ENCODE measurements at places on chromosomes 11 and 22.

GRCh38 chr22:30301995-30302809 is 12.9 kb upstream of the CASTOR1 start:
- peak; percentile 84 for DNase-seq

- no peak for DNase-seq
Observed at GRCh38 chr11:83093634-83094033, 21.9 kb upstream of the RAB30 start.

DNA sequence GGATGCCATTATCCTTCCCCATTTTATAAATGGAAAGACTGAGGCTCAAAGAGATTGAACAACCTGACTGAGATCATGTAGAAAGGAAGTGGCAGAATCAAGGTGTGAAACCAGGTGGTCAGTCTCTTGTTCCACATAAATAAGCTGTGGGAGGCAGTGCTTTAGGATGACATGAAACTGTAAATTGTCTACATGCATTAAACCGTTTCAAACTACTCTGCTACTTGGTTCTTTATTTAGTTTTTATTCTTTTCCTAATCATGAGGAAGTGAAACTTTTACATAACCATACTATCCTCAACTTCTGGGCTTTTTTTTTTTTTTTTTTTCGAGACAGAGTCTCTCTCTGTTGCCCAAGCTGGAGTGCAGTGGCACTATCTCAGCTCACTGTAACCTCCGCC is 34.9 kb downstream of the CADM1 start:
- DNase-seq: no peak

- DNase-seq: no peak
Observed at GRCh38 chr11:64204080-64204440, 2.5 kb upstream of the FERMT3 start.

DNA sequence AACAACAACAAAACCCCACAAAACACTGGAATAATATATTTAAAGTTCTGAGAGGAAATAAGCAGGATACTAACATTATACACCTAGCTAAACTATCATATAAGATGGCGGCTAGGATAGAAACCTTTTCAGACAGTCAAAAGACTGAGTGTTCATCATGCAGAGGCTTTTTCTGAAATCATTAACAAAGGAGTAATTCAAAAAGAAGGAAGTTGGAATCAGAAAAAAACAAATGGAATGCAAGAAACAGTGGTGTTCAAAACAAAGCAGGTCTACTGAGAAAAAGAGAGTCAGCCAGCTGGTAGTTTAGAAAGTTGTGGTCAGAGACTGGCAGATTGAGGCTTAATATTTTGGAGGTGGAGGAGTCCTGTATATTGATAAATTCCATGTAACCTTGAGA is 30.1 kb upstream of the ZBTB44 start:
- DNase-seq: no peak

DNA sequence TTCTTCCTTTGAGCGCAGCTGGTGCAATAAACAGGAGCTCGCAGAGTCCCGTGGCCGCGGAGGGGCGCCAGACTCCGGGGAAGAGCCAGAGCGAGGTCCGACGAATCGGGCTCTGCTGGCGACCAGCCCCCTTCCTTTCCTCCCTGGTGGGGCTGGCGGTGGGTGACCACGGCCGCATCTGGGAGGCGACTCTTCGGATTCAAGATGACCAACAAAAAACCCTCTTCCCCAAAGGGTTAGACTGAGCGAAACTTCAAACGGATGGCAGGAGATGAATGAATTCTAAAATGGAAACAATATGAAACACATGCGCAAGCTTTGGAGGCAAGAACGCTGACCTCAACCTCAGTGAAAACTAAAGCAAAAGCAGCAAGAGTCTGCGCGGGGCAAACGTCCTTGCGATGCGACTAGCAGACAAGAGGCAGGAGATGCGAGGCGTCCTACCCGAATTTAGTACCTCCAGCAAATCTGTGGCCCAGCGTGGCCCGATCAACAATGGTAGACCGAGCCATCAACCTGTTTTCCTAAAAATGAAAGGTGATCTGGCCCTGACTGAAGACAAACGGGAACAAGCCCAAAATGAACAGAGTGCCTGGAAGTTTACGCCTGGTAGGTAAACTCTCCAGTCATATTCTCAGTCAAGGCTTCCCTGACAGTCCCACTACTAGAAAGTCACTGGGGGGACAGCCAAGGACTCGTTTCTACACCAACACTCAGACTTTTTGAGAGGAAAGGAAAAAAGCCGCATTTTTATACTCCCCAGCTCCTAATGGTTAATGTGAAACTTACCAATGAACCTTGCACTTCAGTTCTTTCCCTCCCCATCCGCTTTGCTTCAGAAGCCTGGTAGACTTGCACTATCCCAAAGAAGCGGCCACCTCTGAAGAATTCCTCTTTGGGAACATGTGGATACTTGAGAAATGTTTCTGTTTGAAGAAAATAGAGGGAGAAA is 11.6 kb downstream of the MMP3 start:
- peak; percentile 74 for DNase-seq

GRCh38 chr11:33875621-33876294 is 16.1 kb downstream of the LMO2 start:
- DNase-seq: no peak

GRCh38 chr11:20163783-20164481 is 3.7 kb upstream of the DBX1 start:
- no peak for DNase-seq

DNA sequence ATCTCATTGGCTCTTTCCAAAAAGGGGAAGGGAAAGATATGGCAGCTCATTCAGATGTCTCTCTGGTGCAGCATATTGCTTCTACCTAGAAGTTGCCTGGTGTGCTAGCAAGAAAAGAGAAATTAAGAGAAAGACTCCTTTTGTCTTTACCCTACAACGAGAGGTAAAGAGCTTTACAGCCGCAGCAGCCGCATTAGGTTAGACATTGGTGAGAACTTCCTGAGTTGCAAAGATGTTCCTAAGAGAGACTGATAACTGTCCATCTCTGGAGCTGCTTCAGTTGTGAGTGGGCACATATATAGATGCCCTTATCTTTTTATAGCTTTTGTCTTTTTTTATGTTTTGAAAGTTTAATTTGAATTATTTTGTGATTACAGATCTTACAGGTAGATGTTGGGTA is 80.8 kb upstream of the NNMT start:
- DNase-seq: no peak

- no peak for DNase-seq
Observed at GRCh38 chr11:17275400-17276235, 921 bp upstream of the NUCB2 start.

DNA sequence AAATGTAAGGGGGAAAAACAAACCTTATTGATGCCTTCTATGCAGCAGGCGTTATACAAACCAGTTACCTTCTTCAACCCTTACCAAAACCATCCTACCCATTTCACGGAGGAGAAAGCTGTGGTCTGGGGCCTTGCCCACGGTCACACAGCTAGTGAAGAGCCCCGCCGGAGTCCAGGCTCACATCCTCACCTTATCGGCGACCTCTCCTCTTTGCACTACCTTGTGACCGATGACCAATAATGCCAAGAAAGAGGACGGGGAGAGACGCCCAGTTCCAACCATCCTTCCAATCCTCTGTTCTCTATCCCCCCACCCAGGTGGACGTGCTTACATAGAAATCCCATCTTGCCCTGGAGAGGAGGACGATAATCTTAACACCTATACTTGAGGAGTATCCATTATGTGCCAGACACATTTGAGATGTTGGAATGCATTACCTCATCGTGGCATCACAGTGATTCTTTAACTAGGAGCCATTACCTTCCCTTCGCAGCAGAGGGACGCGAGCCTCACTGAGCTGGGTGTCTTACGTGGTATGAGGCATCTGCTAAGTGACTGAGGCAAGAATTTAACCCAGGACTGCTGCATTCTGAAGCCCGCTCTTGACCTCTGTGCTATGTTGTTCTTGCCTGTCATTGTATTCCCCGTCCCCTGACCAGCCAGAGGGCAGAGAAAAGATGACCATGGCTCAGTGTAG is 253.7 kb upstream of the B3GAT1 start:
- no peak for DNase-seq

DNA sequence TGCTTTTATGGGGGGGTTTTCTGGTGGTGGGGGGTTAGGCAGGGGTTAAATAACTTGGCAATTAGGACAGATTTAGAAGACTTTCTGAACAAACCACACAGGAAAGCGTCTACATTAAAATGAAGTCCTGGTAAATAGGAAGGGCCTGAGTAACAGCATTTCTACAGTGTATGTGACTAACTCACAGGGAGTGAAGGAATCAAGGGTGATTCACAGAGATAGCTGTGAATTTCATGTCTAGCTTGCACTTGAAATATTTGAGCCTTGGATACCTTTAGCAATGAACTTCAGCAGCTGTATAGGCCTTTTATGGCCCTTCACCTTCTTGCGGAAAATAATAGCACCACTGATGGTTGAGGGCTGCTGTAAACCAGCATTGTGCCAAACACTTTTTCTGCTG is 26.1 kb upstream of the LDHA start:
- no peak for DNase-seq

- no peak for DNase-seq
Observed at GRCh38 chr11:120399307-120399706, 63.1 kb downstream of the ARHGEF12 start.

DNA sequence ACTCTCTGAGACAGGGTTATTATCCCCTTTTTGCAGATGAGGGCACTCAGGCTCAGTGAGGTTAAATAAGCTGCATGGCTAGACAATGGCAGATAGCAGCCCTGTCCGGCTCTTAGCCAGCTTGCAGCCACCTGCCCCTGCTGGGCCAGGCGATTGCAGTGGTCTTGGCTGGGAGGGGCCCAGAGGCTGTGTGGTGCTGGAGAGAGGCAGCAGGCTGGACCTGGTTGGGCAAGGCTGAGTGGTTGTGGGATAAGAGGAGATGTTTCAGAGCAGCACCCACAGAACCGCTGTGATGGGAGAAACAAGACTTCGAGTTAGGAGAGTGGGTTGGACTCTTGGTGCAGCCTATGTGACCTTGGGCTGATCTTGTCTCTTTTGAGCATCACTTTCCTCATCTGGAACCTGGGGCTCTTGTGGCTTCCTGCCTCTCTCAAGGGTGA is 25.5 kb downstream of the PTPRJ start:
- DNase-seq: no peak

GRCh38 chr22:37334461-37334858 is 52.2 kb downstream of the CYTH4 start:
- DNase-seq: no peak

DNA sequence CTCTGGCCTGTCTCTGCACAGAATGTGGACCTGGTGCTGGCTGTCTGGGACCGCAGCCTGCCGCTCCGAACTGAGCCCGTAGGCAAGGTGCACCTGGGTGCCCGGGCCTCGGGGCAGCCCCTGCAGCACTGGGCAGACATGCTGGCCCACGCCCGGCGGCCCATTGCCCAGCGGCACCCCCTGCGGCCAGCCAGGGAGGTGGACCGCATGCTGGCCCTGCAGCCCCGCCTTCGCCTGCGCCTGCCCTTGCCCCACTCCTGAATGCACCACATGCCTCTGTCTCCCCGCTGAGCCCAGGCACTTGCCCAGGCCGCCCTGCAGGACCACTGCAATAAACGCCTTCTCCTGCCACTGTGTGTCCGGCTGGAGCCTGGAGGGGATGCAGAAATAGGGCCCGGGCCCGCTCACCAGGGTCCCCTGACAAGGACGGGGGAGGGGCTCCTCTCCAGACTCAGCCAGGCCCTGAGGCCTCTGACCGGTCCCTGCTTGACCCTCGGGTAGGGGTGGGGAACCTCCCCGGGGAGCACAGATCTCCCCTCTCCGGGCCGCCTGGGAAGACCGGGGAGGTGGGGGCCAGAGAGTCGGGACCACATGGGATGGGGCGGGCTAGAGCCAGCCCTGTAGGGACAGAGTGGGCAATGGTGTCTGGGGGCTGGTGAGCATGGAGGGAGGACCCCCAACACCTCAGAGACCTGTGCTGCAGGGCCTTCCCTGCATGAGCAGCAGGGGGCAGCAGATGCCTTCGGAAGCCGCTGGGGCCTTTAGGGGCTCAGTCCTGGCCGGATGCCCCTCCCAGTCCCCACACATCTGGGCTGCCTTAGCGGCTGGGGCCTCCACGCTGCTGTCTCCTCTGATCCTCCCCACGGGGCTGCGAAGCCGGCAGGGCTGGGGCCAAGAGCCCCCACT is 1.4 kb upstream of the TNNI2 start:
- no peak for DNase-seq

- DNase-seq: peak; percentile 73
Observed at GRCh38 chr11:126366064-126366822, 10.8 kb downstream of the ST3GAL4 start.

DNA sequence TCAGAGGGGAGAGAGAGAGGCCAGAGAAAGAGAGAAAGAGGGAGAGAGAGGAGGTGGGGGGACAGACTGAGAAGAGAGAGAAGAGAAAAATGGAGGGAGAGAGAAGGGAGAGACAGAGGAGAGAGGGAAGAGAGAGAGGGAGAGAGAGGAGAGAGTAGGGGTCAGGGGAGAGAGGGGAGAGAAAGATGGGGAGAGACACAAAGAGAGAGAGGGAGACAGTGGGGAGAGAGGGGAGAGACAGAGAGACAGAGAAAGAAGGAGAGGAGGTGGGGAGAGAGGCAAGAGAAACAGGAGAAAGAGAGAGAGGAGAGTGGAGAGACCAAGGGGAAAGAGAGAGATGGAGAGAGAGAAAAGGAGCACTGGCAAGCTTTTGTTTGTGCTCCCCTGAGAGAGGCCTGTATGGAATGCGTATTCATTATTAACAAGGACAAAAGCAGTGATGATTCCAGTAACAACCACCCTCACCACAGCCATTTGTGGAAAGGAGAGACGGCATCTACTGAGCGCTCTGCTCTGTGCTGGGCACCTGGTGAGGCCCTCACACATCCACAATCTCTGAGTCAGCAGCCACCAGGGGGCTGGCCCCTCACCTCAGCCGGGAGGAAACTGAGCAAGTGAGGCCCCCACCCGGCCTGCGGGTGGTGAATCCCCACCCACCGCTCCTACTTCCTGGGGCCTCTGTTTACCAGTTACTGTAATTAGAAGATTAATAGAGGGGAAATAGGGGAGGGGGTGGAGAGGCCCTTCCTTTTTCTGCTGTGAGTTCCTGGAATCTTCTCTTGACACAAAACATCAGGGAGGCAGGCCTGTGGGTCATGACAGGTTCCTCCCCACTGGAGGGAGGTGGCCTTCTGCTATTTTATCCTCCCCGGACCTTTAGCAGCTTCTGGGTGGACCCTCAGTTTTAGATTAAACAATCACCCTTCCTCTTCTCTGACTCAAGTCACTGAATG is 14.6 kb upstream of the MIAT start:
- no peak for DNase-seq

- peak; percentile 38 for DNase-seq
Observed at GRCh38 chr22:48827904-48828555, 999.6 kb downstream of the BRD1 start.

DNA sequence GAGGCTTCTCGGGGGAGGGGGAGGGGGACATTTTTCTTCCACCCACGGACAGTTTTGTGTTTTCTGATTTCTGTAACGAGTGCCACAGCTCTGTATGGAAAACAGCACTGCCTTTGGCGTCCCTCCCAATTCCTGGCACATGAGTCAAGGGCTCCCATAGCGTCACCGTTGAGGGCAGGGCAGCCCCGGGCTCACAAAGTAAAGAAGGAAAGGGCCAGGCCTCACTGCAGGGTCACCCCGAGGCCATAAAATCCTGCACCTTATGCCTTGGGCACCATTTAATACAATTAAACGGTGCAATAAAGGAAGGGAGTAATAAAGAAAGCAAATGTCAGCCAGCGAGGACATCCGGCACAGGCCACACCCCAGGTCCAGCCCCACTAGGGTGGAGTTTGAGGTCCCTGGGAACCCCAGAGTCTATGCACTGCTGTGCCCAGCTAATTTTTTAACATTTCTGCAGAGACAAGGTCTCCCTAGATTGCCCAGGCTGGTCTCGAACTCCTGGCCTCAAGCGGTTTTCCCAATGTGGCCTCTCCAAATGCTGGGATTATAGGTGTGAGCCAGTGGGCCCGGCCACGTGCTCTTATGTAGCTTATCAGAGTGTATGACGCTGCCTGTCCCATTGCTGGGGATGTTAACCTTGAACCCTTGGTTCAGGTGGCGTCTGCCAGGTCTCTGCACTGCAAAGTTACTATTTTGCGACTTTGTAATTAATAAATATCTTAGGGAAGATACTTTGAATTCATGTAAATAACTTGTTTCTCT is 13.6 kb upstream of the MUC2 start:
- DNase-seq: peak; percentile 74
